ENCODE measurements at places on chromosomes 16 and 17.

GRCh38 chr16:11791144-11791828 is 5.8 kb downstream of the ZC3H7A start:
- DNase-seq, result no peak

- DNase-seq, result no peak
Observed at GRCh38 chr16:65038100-65038499, 83.8 kb downstream of the CDH11 start.

DNA sequence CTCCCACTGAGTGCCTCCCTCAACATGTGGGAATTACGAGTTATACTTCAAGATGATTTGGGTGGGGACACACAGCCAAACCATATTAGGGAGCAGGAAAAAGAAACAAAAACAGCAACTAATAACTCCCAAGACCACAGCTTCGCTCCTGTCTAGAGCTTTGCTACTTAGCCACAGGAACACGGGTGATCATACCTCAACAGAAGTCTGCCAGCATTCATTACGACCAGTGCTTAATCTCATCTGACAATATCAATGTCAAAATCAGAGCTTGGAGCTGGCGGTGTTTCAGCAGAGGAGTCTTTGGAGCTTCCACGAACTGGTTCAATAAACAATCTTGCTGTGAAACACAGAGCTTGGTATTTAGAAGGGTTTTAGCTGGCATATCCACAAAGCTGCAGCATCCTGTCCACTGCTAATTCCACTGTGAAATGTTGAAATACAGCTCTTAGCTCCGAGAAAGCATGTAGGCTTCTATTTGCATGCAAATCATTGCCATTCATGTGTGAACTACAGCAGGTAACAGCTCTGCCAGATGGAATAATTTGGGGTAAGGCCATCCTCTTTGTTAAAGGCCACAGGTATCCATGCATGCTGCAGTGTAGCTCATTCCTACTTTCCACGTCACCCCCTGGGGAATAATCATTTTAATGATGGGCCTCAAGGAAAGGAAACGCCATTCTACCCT is 128.4 kb upstream of the GOT2 start:
- DNase-seq, result no peak

DNA sequence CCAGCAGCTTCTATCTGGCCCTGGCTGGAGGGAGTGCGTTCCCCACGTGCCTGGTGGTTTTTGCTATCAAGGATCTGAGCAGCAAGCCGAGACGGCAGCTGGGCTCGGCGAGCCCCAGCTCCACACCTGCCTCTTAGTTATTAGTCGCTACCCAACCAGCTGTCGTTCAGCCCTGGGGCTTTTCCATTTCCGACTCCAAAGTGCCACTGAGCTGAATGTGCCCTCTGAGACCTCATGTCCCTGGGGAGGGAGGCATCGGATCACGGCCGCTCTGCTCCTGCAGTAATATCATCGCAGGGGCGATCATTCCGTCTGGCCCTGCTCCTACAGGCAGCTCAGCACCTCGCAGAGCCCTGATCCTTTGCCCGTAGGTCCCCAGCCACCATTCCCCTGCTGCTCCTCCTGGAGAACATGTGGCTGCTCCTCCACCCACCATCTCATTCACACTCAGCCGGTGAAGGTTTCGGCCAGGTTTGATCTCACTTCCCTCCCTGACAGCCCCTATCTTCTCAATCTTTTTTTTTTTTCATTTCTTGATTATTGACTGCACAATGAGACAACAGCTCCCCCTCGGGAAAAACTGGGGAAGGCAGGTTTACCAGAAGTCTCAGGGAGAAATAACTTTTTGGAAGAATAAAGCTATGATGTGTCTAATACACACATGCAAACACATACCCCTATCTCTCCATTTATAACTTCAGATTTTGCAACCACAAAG is 86.7 kb downstream of the ZFHX3 start:
- DNase-seq, result no peak

GRCh38 chr17:69654981-69655855 is 240.7 kb downstream of the MAP2K6 start:
- DNase-seq, result no peak

DNA sequence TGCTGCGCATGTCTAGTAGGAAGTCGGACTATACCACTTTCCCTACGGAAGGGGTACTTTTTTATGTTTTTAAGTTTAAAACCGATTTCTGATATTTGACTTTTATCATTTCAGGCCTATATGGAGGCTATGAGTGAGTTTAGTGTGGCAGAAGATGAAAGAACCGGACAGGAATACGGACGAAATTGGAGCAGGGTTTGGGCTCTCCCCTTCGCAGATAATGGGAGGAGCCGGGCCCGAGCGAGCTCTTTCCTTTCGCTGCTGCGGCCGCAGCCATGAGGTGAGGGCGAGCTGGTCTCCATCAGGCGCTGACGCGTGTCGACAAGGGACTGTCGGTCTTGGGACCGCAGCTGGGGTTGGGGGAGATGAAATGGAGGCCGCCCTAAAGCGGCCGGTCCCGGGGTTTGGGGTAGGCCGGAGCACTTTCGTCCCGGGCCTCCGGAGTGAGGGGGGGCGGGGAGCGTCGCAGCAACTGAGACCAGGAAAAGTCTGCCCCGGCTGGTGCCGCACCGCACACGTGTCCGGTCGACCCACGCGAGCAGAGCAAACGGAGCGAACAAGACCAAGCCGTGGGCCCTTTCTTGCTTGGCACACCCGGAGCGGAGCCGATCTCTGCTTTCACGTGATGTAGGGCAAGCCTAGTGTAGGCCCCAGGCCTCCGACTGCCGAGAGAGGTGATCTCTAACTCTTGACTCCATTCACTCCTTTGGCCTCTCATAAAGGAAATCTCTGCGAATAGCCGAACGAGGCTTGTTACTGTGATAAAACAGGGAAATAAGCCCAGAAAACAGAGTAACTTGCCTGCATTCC is at the start of gene RPL19:
Gene RPL19, plus strand, starts transcription at position 214 of the 810 bp plus-strand sequence. Its CDS starts 62 bp downstream, at position 276.
- DNase-seq, result peak; percentile 88

DNA sequence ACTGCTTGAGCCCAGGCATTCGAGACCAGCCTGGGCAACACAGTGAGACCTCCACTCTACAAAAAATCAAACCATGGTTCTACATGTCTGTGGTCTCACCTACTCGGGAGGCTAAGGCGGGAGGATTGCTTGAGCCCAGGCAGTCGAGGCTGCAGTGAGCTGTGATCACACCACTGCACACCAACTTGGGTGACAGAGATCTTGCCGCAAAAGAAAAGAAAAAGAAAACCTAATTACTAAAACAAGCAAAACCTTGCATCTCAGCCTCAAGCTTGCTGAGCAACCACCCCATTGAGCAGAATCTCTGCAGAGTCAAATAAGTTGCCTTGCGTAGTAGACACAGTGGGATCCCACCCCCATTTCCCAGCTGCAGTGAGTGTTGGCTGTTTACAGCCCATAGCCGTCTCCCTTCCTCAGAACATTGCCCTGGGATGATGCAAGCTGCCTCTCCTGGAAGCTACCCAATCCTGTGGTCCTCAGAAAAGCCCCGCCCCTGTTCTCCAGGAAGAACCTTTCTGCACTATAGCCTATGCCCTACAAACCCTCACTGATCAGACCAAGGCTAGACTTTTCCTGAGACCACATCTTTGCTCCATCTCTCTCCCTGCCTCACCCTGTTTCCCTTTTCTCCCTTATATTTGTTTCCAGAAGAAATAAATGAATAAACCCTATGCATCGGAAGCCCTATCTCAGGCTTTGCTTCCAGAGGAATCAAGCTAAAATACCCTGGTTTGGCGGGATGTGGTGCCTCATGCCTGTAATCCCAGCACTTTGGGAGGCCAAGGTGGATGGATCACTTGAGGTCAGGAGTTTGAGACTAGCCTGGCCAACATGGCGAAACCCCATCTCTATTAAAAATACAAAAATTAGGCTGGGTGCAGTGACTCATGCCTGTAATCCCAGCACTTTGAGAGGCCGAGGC is 16.7 kb upstream of the ERN2 start:
- no peak for DNase-seq

- no peak for DNase-seq
Observed at GRCh38 chr16:67571464-67571863, 9.1 kb downstream of the CTCF start.

- no peak for DNase-seq
Observed at GRCh38 chr16:75580-76501, 2.2 kb upstream of the MPG start.

GRCh38 chr17:56774650-56775049 is 59.1 kb downstream of the C17orf67 start:
- no peak for DNase-seq

GRCh38 chr16:10936272-10936984 is 5.8 kb downstream of the DEXI start:
- no peak for DNase-seq

Data from activated T-cell treated with anti-CD3 and anti-CD28 coated beads, Interleukin-2, amount 50 U/mL, for 48 hours (primary cell).